ENCODE measurements at places on chromosomes 7 and 10. TPM values are rescaled to one million over a fixed set of nuclear protein-coding genes. Genes with fewer than 3 reads are reported as not detected.

- H3K27me3 ChIP-seq: no peaks in the 10 kb centered on the region
- H3K4me1 ChIP-seq: no peaks in the 10 kb centered on the region
- no peaks in the 10 kb centered on the region for H3K36me3 ChIP-seq
Observed at GRCh38 chr10:2038036-2038435, 300.7 kb upstream of the ADARB2 start.

- no peak for DNase-seq
- no peak overlapping the region for H3K4me3 ChIP-seq
- H3K27me3 ChIP-seq: no peaks in the 10 kb centered on the region
- H3K4me1 ChIP-seq: no peaks in the 10 kb centered on the region
- no peaks in the 10 kb centered on the region for H3K36me3 ChIP-seq
Observed at GRCh38 chr7:90173127-90173844, 19.0 kb downstream of the STEAP1 start.

GRCh38 chr10:28849309-28849708, 172.0 kb downstream of the BAMBI start:
- no peak overlapping the region for H3K27ac ChIP-seq
- no peak for DNase-seq
- no peaks in the 10 kb centered on the region for H3K36me3 ChIP-seq
- no peaks in the 10 kb centered on the region for H3K4me1 ChIP-seq
- no peak overlapping the region for H3K4me3 ChIP-seq

DNA sequence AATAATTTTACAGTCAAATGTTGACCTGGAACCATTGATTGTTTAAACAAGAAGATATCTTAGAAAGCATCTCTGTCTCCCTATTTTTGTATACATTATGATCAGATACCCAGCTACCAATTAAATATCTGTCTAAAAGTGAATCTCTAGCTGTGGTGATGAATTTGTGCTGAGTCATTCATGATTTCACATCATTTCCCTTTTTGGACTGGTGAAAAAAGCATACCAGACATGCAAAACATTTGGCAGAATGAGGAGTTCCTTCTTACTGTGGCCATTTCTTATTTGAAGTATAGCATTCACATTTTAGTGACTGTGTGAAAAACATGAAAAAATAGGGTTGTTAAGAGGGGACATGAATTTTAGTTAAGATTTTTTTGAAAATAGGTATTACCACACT, 98.0 kb upstream of the GATA3 start:
- H3K4me3 ChIP-seq: no peak overlapping the region
- no peaks in the 10 kb centered on the region for H3K4me1 ChIP-seq
- H3K27ac ChIP-seq: no peak overlapping the region
- DNase-seq: no peak
- no peaks in the 10 kb centered on the region for H3K27me3 ChIP-seq

The LRRC18 gene
- not detected for polyA plus RNA-seq

The MYH16 gene
- polyA plus RNA-seq: not detected

The PLAC9 gene
- 12.9 TPM for polyA plus RNA-seq

All from H1 (cell line).